Gastroesophageal sphincter (tissue), 4 donors: ENCODE measurements at places on chromosomes 7 and 10. TPM values are rescaled to one million over a fixed set of nuclear protein-coding genes. Genes with fewer than 3 reads are reported as not detected.
A peak's percentile ranks its signal among the peaks of the same experiment; 100 is the strongest.

- H3K36me3 ChIP-seq = no peaks in the 10 kb centered on the region
- H3K27ac ChIP-seq = no peak overlapping the region
- no peaks in the 10 kb centered on the region for H3K4me1 ChIP-seq
Measured at GRCh38 chr7:33562996-33563395, 342.3 kb upstream of the BMPER start.

- H3K27ac ChIP-seq = no peak overlapping the region
- H3K4me1 ChIP-seq = no peaks in the 10 kb centered on the region
- no peak for ATAC-seq
- H3K4me3 ChIP-seq = no peak overlapping the region
- no peaks in the 10 kb centered on the region for H3K27me3 ChIP-seq
Measured at GRCh38 chr10:34163075-34163905, 651.8 kb downstream of the PARD3 start.

DNA sequence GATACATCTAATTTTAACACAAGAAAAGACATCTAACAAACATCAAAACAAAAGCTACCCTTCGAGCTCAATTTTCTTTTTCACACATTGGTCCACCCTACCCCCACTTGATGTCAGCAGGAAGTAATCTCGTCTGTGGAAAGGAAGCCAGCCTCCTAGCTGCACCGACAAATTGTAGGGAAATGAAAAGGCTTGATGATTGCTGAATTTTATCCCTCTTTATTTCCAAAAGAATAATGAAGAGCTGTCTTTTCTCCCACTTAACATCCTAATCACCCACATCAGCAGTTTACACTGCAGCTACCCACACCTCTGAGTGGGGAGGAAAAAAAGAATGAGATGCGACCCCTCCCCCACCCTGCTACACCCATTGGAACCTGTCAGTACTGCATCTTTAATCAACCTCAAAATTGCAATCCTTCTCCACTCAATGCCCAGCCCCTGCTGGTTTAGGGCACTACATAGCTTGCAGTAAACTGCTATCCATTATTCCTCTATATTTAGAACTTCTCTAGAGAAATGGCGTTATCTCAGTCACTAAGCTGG lies 10.6 kb upstream of the CPVL start:
- H3K36me3 ChIP-seq = no peaks in the 10 kb centered on the region
- H3K4me3 ChIP-seq = no peak overlapping the region
- peaks cover 24% of the 10 kb centered on the region for H3K27me3 ChIP-seq
- no peak overlapping the region for H3K27ac ChIP-seq

DNA sequence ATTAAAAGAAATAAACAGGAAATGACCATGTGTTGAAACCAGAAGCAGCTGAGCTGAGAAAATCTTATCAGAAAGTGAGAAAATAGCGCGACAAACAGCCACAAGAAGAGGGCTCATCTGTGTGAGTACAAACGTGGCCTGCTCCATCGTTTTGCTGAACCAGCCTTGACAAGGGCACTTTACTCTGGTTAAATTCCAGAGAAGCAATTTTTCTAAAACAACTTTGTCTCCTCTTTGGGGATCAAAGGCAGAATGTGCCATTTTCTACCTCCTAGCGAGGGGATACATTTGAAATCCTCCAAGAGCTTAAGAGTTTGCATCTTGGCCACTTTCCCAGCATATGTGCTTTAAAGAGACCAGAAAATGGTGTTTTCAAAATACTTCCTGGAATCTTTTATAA lies 51.3 kb upstream of the VIPR2 start:
- no peak overlapping the region for H3K4me3 ChIP-seq
- no peaks in the 10 kb centered on the region for H3K36me3 ChIP-seq
- no peak for ATAC-seq

GRCh38 chr10:44935201-44935965 lies 24.2 kb upstream of the RASSF4 start:
- no peaks in the 10 kb centered on the region for H3K27me3 ChIP-seq
- H3K4me3 ChIP-seq = no peak overlapping the region
- H3K36me3 ChIP-seq = no peaks in the 10 kb centered on the region
- H3K27ac ChIP-seq = peak overlapping the region; percentile 72

DNA sequence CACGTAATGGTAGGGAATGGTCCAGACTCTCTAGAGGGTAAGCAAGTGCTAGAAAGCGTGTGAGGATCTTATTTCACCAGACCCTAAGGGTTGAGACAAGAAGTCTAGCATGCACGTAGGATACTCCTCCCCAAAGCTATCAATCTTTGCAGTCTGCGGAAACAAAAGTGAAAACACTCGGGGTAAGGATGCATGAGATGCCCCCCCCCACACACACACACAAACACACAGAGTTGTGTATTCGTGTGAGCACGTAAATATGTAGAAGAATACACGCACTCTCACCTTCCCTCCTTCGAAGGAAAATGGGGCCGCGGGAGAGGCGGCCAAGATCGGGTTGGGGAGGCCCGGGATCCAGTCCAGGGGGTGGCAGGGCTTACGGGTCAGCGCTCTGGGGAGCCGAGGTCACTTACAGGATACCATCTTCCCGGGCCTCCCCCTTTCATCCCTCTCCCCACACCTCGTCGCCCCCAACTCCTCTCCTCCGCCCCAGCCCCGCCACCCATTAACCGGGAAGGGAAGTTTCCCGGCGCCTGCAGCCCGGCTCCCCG lies 455 bp downstream of the CUL2 start:
- H3K4me3 ChIP-seq = peak overlapping the region; percentile 97
- peaks cover 52% of the 10 kb centered on the region for H3K4me1 ChIP-seq
- H3K36me3 ChIP-seq = no peaks in the 10 kb centered on the region
- H3K27me3 ChIP-seq = no peaks in the 10 kb centered on the region
- peak; percentile 31 for ATAC-seq

DNA sequence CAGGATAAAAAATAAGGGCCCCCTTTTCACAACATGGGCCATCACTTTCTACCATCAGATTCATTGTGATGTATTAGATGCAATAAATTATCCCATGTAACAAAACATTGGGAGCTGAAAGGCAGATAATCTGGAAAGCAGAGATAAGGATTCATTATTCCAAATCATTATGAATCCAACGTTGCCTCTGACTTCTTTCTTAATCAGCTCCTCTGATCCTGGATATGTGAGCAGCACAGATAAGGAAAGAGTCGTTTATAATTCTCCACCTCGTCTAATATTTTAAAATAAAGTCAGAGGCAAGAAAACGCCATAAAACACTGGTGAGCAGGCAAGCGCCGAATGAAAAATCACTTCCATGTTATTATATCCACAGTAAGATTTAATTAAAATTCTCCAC lies 13.8 kb upstream of the GATA3 start:
- peaks cover 54% of the 10 kb centered on the region for H3K4me1 ChIP-seq
- no peak overlapping the region for H3K4me3 ChIP-seq
- ATAC-seq = no peak

Gene DMTF1
- total RNA-seq = 142 TPM

Gene CACNA2D1
- total RNA-seq = 42.6 TPM

Gene JAZF1
- 36.5 TPM for total RNA-seq

Gene USP54
- 61.5 TPM for total RNA-seq
